ENCODE measurements at places on chromosomes 16 and 17. TPM values are rescaled to one million over a fixed set of nuclear protein-coding genes. Genes with fewer than 3 reads are reported as not detected.

The NRN1L gene
- total RNA-seq: not detected

GRCh38 chr17:27366437-27366836 is 72.5 kb downstream of the WSB1 start:
- no peak for DNase-seq

GRCh38 chr17:13572581-13572980 is 29.1 kb downstream of the HS3ST3A1 start:
- no peak for DNase-seq

GRCh38 chr16:12742741-12743140 is 60.9 kb downstream of the CPPED1 start:
- no peak for DNase-seq

DNA sequence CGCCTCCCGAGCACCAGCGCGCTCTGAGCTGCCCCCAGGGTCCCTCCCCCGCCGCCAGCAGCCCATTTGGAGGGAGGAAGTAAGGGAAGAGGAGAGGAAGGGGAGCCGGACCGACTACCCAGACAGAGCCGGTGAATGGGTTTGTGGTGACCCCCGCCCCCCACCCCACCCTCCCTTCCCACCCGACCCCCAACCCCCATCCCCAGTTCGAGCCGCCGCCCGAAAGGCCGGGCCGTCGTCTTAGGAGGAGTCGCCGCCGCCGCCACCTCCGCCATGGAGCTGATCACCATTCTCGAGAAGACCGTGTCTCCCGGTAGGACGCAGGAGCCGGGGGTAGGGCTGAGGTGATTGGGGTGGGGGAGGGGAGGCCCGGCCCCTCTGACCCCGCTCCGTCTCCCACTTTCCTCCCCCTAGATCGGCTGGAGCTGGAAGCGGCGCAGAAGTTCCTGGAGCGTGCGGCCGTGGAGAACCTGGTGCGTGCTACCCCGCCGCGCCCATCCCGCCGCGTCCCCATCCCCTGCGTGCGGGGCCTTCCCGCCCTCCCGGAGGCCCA is 329 bp downstream of the KPNB1 start:
- DNase-seq: no peak

The CFAP97D1 gene
- total RNA-seq: 1.4 TPM

The ADAP2 gene
- total RNA-seq: 62.4 TPM

GRCh38 chr16:24170407-24170806 is 85.7 kb upstream of the CACNG3 start:
- no peak for DNase-seq

DNA sequence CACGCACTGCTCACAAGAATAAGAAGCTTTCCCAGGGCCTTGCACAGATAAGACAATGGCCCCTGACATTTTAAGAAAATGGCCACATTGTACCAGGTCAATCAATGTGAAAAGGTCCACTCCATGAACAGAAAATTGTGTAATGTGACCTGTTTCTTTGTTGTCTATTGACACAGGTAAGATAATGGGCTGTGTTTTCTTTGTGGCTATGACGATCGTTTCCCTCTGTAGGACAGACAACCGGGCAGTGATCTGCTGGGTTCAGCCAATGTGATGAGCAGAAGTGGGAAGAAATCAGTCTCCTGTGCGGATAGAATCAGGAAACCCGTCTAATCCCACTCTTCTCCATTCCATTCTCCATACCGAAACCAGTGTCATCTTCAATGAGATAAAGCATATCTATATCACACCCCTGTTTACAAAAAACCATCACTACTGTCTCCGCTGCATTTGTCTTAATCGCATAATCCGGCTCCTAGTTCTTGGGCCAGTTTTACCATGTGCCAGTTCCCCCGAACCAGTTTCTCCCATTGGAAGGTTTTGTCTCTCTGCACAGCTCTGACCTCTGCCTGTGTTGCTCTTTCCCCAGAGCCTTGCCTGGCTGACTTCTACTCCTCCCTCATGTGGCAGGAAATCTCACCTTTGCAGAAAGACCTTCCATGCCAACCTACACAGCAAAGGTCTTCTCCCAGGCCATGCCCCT is 66.9 kb upstream of the ATF7IP2 start:
- no peak for DNase-seq

DNA sequence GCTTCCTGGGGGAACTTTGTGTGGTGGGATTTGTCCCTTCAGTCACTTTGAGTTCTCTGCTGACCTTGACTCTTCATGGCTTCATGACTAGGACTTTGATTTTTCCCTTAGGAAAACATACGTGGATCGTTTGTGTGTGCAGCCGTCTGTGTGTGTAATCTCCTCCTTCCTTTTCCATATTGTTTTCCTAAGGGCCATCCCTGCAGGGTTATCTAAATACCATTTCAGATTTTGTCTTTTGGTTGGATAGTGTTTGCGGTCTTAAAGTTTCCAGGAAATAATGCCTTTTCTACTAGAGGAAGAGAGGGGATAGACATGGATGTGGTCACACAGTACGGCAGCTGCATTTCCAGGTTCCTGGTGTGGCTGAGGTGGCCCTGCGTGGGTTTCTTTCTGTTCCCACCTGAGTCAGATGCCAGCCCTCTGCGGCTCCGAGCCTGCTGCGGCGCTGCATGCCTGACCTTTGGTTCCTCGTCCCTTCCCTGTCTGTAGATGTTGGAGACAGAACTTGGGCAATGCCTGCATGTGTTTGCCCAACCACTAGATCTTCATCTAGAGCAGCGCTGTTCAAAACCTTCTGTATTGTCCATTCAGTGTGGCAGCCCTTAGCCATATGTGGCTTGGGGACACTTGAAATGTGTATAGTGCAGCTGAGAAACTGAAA is 72.0 kb upstream of the LGALS9 start:
- DNase-seq: no peak

- no peak for DNase-seq
Measured at GRCh38 chr16:78553268-78554039, 454.0 kb downstream of the WWOX start.

The CDT1 gene
- total RNA-seq: 1.9 TPM

DNA sequence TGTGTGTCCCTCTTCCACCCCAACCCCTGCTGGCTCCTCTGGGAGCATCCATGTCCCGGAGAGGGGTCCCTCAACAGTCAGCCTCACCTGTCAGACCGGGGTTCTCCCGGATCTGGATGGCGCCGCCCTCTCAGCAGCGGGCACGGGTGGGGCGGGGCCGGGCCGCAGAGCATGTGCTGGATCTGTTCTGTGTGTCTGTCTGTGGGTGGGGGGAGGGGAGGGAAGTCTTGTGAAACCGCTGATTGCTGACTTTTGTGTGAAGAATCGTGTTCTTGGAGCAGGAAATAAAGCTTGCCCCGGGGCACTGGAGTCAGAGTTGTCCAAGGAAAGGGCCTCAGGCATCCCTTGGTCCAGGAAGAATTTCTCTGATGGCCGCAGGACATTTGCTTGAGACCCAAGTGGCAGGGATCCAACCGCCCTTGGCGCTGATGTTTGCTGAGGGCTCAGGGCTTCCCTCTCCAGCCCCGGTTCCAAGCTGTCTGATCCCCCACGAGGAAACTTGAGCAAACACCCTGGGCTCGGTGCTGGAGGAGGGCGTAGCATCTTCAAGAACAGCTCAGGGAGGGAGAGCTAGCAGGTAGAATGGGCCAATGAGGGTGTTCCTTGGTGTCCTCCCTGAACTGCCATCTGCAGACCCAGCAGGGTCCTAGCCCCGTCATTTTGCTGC is 4.5 kb downstream of the NXPH3 start:
- no peak for DNase-seq

The NPIPB9 gene
- total RNA-seq: 6.0 TPM

GRCh38 chr16:72425571-72426341 is 253.8 kb upstream of the PMFBP1 start:
- DNase-seq: no peak

The C16orf96 gene
- total RNA-seq: 0.48 TPM

DNA sequence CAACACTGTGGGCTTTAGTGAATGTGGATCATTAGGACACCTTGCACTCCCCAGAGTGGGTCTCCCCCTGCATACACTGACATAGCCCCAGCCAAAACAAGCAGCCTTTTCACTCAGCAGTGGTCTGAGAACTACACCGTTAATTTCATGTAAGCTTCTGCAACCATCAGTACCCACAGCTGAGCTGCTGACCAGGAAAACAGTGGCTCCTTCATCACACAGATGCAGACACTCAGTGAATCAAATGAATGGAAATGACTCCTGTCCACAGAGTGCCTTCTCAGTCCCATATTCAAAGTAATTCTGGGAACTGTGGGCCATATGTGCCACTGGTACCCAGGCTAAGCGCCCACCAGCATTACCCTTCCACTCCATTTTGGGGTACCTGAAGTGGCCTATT is 39.3 kb upstream of the NOL11 start:
- DNase-seq: no peak

DNA sequence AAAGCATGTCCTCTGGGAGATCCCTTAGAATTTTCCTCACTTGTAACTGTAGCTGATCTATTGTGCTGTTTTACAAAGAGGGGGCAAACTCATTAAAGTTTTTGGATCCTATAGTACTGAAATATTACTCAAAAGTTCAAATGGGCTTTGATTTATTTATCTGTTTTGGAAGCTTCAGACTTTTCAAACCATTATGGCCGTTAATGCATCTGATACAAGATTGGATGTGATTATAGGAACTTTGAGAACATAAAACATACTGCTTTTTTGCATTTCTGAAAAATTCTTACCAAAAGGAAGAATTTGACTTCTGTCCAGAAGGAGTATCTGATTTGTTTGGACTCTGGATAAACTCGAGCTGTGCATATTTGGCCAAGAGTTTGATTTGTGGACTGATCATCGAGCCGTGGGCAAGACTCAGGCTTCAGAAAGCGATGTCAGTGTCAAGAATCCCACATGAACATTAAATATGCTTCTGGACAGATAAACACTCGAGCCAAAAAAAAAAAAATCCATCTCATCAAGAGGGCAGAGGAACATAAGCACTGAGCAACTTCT is 8.2 kb upstream of the MARCHF10 start:
- DNase-seq: peak; percentile 28

GRCh38 chr17:70230850-70231640 is 61.7 kb downstream of the KCNJ2 start:
- no peak for DNase-seq

The CWC25 gene
- 17.6 TPM for total RNA-seq

The TP53TG3C gene
- not detected for total RNA-seq

DNA sequence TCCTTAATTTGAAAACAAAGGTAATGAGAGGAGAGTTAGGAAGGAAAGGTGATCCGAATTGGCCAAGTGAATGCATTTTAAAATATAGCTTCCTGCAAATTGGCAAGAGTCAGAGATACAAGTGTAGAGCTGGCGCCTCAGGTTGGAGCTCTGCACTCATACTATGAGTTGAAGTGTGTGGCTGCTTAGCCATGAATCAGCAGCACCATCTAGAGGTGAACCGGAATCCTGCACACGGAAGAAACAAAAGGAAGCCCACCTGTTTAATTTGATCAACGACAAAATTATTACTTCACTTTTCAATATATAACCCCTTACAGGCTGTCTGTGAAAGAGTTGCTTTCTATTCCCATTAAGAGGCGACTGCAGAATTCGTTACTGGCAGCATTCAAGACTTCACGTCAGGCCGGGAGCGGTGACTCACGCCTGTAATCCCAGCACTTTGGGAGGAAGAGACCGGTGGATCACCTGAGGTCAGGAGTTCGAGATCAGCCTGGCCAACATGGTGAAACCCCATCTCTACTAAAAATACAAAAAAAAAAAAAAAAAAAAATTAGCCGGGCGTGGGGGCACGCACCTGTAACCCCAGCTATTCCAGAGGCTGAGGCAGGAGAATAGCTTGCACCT is 1253.7 kb upstream of the CDH8 start:
- peak; percentile 29 for DNase-seq

DNA sequence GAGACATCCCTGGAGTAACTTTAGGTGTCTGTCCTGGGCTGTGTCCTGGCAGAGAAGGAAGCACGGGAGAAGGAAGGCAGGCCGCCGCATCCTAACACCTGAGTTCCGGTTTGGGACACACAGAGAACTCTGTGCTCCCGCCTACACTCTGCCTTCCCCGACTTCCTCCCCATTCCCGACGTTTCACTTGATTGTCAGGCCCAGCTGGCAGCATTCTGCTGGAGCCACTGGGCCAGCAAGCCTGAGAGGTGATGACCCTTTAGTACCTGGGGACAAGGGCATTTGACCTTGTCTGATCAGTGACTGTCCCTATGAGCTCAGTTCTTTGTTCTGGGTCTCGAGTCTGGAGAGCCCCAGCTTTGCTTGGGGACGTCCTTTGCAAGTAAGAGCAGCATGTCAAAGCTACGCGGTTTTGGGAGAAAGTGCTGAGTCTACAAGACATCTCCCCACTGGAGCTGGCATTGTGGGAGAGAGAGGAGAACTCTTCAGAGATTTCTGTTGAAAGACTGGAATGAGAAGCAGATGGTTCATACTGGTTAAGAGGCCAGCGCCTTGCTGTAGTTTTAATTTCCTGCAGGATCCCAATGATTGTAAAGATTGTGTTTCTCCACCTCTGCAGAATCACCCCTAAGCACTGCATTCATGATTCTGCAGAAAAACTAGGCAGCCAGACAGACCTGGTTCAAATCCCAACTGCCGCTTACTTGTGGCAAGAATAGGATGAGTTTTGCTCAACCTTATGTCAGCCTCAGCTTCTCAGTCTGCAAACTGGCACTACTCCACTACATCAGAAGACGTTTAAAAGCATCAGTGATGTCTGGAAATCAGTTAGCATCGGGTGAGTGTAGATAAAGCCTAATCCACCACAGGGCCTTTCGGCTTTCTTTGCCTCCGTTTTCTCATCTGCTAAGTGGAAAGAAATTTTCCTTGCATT is 20.6 kb downstream of the ABAT start:
- DNase-seq: no peak

DNA sequence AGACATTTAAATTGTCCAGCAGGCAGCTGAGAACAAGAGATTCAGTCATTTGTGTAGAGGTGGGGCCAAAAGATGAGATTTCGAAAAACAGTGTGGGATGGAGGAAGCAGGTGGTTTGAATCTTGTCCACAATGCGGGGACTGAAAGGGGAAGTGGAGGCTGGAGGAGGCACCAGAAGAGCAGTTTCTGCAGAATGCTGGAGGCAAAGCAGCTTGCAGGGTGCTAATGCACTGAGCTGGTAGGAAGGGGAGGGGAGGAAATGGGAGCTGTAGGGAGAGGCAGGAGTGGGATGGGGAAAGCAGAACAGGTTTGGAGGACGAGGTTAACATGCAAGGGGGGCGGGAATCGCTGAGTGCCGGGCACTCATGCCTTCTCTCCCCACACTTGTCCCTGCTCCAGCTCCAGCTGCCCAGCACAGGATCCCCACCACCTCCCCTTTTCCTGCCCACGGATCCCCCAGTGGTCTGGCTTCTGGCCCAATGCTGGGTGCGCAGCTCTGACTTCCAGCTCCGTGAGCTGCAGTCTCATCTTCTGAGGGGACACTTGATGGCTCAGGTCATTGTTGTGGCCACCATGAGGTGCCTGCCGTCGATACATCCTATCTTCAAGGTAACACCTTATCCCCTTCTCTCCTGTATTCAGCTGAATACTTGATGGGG is 9.4 kb downstream of the C17orf100 start:
- no peak for DNase-seq

GRCh38 chr16:8611886-8612600 is 9.5 kb upstream of the METTL22 start:
- no peak for DNase-seq

The KRT31 gene
- not detected for total RNA-seq

- no peak for DNase-seq
Measured at GRCh38 chr16:84294117-84294516, 561 bp upstream of the WFDC1 start.

The NOTUM gene
- not detected for total RNA-seq

Data from umbilical cord (tissue), 2 donors.